CD4-positive, alpha-beta memory T cell (primary cell): ENCODE measurements at places on chromosomes 11 and 22. TPM values are rescaled to one million over a fixed set of nuclear protein-coding genes. Genes with fewer than 3 reads are reported as not detected.
A peak's percentile ranks its signal among the peaks of the same experiment; 100 is the strongest.

DNA sequence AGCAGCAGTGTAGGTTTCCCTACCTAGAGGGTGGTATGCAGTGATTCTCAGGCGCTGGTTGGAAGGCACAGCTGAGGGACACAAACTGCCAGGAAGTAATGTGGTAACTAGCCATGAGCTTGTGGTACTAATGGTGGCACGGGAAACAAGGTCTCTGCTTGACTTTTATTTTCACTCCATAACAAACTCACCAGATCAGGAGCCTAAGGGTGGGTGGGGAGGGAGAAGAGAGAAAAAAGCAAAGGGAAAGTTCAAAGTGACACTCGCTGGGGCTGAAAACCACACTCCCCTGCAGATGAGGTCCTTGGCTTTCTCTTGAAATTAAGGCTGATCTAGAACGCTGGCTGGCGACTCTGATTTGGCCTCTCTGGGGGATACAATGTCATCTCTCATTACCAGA, 22.0 kb downstream of the TRAF6 start:
- DNase-seq: no peak

GRCh38 chr11:32775908-32776307, 18.6 kb downstream of the CCDC73 start:
- DNase-seq: no peak

DNA sequence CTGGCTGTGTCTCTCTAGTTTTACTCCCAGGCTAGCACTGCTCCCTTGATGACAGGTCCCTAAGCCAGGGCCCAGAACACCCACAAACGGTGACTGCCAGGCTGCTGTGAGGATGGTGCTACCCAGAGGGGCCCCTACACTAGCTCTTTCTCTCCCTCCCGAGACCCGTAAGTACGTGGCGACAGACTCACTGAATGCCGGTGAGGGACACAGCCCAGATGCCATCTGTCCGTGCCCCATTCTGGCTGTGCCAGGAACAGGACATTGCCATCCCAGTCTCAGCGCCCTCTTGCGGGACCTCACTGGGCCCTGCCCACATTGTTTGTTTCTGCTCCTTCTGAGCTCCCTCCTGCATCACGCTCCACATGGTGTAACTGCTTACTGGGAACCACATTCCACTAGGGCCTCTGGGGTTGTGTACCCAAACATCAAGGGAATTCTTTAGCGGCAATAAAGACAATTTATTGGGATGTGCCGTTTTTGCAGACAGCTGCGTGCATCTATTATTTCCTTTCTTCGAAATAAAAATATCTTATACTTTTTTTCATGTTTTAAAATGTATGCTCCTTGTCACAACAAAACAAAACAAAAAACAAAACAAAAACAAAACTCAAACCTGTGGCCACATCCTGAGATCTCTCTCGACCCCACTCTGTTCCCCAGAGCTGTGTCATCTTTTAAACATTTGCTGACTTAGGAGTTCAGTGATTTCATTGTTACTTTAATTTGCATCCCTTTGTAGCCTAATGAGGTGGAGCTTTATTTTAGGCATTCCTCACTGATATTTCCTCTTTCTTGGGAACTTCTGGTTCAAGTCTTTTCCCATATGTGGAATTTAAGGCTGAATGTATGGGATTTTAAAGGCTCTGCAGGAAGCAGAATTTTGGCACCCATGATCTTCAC, 4.4 kb upstream of the TPCN2 start:
- DNase-seq: peak; percentile 19

GRCh38 chr22:39431821-39432251, 25.0 kb upstream of the MGAT3 start:
- DNase-seq: no peak

- no peak for DNase-seq
Measured at GRCh38 chr11:2574553-2575535, 125.0 kb downstream of the KCNQ1OT1 start.

DNA sequence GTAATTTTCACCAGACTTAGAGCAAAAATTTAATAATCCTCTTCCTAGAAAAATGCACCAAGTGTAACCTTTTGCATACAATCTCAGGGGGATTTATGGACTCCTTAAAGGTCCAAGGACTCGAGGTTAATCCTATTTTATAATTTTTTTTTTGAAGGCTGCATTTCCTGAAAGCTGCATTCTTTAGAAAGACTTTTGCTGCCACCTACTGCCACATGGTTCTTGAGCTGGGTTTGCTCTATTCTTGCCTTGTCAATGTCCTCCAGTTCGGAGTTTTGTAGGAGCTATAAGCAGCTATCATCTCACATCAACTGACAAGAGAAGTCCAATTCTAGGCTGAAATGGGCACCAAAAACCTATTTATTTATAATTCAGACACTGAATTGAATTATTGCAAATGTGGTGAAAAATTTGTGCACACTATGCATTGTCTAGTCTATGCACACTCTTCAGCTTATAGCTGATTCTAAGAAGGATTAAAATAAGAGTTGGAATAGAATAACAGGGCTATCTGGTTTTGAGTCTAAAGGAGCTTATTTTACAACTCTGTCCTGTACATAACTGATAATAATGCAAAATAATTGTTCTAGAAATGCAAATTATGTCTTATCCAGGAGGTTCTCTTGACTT, 31.3 kb downstream of the TRAF6 start:
- peak; percentile 37 for DNase-seq

- DNase-seq: no peak
Measured at GRCh38 chr11:78127403-78127802, 12.0 kb downstream of the ALG8 start.

DNA sequence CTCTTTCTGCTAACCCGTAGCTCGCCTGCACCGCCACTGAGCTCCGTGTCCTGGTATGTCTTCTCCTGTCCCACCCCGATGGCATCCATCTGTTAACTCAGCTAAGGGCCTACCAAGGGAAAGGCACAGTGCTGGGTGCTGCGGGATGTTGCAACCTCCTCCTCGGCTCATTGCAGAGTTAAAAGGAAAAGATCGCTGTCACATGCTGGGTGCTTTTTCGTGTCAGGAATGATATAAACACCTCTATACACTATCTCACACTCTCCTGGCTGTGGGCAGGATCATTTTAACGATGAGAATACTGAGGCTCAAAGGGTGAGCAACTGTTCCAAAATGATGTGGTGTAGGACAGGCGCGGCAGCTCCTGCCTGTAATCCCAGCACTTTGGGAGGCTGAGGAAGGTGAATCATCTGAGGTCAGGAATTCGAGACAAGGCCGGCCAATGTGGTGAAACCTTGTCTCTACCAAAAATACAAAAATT, 10.1 kb downstream of the TXN2 start:
- DNase-seq: no peak

DNA sequence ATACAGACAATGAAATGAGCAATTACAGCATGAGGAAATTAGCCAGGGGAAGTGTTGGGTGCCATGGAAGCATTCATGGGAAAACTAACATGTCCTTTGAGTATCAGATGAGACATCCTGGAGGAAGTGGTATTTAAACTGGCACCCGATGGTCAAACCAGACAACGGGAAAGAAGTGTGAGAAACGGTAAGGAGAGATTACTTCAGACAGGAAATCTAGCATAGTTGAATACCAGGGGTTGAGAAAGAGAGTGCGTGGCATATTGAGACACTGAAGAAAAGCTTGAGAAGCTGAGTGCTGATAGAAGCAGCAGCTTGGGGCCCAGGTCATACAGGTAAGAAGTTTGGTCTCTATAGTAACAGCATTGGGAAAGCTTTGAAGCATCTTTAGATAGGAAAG, 175.3 kb downstream of the C11orf87 start:
- DNase-seq: no peak

DNA sequence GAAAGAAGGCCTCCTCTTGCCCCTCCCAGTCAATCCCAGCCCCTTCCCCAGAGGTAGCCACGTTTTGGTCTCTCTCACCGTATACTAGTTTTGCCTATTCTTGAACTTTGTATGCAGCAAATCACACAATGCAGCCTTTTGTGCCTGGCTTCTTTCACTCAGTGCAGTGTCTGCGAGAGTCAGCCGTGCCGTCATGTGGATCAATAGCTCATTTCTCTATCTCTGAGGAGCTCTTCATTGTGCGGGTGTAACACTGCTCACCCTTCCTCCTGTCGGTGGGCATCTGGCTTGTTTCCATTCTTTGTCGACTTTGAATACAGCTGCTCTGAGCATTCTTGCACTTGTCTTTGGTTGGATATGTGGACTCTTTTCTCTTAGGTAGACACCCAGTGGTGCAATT, 146.5 kb downstream of the CACNA1I start:
- no peak for DNase-seq

DNA sequence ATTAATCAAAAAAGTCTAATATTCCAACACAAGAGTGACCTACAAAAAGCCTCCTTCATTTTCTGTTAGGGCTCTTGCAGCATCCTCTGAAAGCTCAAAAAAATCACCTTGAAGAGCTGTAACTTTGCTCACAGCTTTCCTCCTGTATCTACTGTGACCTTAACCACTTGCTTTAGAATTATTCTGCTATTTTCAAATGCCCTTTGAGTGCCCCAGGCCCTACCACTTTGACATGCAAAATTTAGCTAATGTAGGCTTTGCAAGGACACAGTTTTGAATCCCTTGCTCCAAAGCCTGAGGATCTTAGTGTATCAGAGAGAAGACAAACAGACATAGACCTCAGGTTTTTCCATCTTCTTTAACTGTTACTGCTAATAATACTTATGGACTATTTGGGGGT, 253.1 kb downstream of the LRRC4C start:
- no peak for DNase-seq

DNA sequence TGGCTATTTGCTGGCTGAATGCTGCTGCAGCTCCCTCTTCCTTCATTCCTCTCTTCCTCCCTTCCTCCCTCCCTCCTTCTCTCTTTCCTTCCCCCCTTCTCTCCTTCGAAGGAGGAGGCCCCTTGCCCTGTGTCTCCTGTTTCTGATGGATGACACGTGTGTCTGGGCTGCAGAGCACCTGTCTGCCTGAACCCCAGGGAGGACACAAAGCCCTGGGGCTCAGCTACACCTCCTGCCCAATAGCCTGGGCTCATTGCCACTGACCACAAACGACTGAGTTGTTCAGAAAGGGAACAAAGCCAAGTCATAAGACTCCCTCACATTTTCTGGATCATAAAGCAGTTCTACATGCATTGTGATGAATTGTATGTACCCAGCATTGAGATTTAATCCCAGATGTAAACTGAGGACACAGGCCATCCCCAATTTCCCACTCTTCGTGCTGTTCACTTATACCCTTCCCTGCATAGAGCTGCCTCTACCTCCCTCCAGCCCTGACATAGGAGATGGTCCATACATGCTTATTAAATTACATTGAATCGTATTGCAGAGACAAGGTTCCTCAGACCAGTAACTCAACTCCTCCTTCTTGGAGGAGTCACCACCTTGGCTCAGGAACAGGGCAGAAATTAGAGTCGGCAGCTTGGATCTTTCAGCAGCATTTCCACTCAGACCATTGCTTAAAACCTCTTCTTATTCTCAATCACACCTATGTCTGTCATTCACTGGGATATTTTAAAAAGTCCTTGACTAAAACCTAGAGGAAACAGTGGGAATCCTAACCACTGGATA, 1.2 kb downstream of the CSRP3 start:
- DNase-seq: no peak

DNA sequence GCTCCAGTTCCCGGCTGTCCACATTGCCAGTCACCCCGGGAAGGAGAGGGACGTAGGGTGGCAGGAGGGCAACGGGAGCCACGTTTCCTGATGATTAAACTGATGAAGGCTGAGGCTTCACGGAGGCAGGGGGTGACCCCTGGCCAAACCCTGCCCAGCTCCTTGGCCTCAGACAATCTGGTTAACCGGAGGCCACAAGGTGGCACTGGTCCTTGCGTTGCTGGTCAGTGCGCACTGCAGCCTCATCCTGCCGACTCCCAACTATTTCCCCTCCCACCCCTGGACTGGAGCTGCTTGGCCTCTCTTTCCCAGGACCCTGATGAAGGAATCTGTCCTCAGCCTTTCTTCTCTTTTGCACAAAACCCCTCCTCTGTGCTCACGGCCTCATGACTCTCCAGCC, 75.3 kb downstream of the PDE2A start:
- DNase-seq: no peak

- no peak for DNase-seq
Measured at GRCh38 chr11:65506772-65507505, 8.1 kb downstream of the MALAT1 start.

UBQLNL gene
- total RNA-seq: 0.47 TPM

LRRC74B gene
- not detected for total RNA-seq

CYB561A3 gene
- 40.1 TPM for total RNA-seq

NXPE2 gene
- not detected for total RNA-seq

CARNS1 gene
- 3.3 TPM for total RNA-seq

ESAM gene
- 1.8 TPM for total RNA-seq

OR52N4 gene
- total RNA-seq: 2.2 TPM

FREY1 gene
- 4.5 TPM for total RNA-seq

GLYAT gene
- total RNA-seq: not detected
